ENCODE measurements at places on chromosomes 3 and 15.

DNA sequence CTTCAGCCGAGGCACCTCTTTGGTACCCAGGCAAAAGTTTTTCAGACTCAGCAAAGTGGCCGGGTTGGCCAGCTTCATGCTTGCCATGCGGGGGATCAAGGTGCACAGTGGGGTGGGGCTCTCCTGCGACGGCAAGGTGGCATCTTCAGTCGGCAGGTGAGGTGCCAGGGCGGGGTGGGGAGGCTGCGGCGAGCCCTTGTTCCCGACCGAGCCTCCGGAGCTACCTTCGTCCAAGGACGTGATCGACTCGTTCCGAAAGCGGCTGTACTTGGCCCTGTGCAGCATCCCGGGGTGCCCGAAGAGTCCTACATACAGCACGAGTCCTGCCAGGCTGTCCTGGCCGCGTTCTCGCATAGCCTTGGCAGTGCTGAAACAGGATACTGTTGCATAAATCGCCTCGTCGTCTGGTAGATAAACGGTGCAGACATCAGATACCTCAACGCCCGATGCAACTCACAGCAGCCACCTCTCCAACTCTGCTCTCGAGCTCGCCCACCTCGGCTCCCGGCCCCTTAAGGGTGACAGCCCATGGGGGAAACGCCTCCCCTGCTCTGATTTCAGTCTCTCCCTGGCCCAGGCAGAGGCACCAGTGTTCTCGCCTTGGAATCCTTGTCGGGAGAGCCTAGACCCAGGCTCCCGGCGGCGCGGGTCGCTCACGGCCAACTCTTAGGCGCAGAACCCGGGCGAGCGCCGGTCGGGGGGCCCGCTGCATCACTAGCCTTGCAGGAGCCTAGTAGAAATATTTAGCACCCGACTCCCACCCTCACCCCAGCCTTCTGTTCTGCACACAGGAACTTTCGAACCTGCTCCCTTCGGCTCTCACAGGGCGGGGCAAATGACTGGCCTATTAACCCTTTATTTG, 826 bp downstream of the SHC4 start:
- DNase-seq, result peak; percentile 45

- DNase-seq, result peak; percentile 100
Measured at GRCh38 chr15:64702816-64703631, 72.4 kb downstream of the RBPMS2 start.

DNA sequence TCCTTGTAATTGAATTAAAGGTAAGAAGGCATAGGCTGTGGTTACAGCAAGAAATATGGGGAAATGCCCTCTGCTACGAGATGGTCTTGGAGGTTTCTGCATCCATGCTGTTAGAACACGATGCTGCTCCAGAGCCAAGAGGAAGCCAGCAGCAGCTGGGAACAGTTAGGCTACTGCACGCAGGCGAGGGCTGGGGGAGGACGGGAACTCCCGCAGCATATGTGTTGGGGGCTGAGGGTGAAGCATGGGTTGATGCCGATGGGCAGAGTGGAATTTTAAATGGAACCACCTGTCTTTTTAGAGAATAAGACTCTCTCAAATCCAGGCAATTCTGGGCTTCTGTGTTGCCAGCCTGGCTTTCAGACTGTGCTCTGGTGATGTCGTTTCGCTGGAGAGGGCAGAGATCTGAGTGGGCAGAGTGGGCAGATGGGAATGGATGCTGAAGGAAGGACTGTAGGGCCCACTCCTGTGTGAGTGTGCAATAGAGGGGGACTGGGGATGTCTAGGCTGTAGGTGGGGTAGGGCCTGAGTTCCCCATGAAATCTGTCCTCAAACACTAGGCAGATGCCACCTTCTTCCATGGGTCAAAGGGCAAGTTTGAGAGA, 417.0 kb upstream of the TPM1 start:
- peak; percentile 85 for DNase-seq

DNA sequence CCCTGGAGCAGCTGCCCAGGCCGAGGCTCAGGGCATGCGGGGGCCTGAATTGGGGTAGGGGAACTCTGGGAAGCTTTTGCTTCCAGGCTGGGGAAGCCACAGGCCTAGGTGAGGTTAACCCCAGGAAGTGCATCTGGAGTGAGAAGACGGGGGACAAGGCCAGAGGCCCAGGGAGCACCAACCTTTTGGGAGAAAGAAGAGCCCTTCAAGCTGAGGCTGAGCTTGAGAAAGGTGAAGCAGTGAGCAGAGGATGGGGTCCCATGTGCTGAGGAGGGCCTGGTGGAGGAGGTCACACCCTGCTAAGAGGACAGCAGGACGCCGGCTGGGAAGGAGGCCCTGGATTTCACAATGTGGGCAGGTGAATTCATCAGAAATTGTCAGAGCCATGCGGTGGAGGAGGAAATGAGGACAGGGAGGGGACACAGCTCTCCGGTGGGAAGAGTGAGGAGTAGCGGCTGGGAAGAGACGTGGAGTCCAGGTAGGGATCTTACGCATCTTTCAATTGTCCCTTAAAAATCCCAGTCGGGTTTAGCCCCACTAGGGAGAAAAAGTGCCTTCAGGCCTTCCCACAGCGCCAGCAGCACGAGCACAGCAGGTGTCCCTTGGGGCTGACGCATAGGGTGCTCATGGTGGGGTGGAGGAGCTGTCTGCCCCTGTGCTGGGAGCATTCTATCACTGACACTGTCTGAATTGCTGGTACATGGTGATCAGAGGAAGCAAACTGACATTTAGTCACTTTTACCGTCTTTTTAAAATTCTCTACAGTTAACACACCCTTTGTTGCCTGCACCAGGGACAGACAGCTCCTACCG, 50.9 kb downstream of the HCN4 start:
- DNase-seq, result no peak

DNA sequence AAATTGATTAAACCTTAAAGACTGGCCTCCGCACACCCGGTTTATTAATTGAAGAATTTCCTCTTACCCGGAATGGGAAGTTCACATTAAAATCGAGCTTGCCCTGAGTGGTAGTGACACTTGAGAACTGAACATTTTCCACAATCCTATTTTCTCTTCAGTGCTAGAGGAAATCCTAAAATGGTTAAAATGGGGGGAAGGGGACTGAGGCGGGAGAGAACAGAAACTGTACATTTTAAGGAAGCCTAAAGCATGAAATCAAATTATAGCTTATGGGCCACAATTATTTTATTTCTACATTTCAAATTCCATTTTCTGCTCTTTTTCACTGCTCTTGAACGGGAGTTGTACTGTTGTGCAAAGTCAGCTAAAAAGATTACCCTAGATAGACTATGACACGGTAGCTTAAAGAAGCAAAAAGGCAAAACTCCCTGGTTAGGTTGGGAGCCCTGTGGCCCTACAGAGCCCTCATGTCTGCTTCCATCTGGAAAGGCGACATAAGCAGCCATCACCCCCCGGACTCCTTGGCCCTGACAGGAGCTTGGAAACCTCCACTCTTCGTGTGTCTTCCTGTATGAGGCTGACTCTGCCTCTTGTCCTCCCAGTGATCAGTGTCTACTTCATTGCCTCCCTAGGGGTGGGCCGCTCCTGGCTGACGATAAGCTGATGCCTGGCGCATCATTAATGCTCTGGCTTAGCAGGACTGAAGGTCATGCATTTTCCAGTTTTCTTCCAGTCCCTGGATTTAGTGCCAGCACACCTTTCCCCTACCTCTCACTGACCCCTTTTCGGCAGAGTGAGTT, 79.3 kb downstream of the EEFSEC start:
- no peak for DNase-seq

- DNase-seq, result no peak
Measured at GRCh38 chr3:67094774-67095173, 96.7 kb downstream of the KBTBD8 start.

DNA sequence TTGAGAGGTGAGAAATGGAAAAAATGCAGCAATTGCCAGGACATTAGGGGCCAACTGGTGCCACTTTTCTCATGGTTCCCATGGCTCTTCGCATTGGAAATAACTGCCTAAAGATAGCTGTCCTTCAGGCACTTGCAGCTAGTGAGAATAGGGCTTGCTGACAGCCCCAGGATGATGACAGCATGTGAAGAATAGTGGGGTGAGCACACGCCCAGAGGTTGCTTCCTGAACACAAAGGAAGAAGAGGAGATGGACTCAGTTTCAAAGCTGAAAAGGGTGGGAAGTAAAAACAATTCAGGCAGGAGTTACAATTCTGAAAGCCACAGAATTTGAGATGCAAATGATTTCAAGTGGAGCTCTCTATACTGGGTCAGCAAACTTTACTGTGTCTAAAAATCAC, 45.6 kb downstream of the TNFAIP8L3 start:
- DNase-seq, result no peak

DNA sequence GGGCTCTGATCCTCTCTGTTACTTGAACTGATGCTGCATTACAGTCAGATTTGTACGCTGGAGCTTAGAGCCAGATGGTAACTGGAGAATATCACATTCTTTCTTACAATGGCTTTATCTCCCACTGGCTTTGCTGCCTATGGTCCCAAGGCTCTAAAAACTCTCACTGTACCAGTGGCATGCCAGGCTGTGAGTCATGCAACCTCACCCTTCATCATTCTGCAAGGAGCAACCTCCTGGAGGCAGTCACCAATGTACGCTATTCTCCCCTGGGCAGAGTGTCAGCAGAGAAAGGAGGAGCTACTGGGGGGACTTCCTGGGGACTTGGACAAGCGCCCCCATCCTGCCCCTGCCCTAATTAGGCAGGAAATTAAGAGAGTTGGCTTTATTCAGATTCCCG, 97.9 kb upstream of the EIF1B start:
- DNase-seq, result no peak

DNA sequence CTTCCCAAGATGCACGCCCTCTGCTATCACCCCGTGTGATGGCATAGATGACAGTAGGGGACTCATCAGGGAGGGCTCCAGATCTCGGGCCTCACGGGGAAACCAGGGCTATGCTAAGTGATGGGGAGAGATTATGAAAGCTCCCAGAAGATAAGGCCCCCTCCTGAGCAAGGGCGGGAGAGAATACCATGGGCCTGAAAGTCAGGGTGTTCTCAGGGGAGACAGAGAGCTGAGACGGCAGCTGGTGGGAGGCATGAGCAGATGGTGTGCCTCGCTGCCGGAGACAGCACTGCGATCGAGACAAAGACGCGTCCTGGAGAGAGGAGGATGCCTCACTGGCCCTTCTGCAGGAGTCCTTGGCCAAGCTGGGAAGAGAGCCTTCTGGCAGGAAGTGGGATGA, 106.5 kb upstream of the ADPGK start:
- no peak for DNase-seq

DNA sequence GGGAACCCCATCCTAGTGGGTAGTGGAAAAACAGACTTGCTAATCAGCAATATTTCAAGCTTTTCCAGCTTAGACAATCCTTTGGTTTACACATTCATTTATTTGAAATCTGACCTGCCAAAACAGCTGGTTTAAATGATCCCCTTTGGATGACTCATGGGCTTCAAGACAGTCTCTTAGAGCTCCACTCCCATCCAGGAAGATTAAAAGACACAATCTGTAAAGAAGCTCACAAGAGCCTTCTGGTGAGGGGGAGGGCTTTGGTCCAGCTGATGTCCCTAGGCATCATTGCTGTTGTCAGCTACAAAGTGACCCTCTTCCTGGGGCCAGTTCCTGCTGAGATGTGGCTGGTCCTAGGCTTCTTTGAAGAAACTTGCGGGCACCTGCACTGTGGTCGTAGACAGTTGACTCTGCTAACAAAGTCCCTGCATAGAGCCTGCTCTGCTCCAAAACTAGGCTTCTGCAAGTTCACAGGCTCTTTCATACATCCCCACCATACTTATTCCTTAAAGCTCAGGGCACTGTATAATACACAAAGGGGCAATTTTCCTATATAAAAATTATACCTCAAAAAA, 73.7 kb downstream of the IGSF11 start:
- DNase-seq, result peak; percentile 29

GRCh38 chr15:80059786-80060355, 395 bp downstream of the ZFAND6 start:
- peak; percentile 88 for DNase-seq

- DNase-seq, result no peak
Measured at GRCh38 chr3:123533554-123534159, 51.2 kb downstream of the HACD2 start.

DNA sequence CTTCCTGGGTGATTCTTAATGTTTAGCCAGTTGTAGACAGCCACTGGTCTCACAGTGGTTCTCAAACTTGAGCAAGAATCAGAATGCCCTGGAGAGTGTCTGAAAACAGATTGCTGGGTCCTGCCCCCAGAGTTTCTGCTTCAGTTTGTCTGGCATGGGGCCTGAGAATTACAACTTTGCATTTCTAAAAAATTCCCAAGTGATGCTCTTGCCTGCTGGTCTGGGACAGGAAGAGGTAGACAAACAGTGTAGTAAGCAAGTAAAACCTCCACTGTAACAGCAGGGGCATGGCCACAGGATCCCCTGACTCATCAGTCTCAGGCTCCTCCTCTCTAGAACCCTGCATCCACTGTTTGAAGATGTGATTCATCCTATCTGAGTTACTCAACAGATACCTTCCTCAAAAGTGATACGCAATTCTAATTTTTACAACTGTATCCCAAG, 36.5 kb downstream of the DZIP1L start:
- peak; percentile 89 for DNase-seq

DNA sequence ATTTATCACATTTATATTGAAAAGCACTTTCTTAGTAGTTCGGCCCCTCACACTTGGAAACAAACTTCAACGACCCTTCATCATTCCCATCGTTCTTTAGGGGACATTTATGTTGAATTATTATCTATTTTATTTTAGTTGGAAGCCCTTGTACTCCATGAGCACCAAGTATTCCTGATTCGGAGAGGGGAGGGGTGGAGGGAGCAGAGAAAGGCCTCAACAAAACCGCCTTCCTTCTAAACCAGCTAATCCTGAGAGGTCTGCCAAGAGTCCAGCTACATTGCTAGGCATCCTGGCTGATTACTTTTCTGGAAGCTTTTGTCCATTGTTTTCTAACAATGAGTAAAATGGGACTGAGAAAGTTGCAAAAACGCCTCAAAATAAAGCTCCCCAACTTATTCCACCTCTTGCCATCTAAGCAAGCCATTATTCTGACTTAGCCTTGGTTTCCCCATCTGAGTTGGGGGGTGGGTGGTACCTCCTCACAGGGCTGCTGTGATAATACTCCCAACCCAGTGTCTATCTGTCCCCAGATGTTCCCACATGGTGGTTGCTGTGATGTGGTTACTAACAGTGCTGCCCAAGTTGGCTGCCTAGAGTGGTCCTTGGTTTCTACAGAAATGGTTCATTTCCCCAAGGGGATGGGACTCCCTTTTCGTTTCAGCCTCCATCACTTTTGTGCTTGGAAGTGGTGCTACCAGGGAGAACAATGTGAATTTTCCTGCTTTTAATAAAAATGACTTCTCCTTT, 1.2 kb upstream of the TMEM158 start:
- no peak for DNase-seq

DNA sequence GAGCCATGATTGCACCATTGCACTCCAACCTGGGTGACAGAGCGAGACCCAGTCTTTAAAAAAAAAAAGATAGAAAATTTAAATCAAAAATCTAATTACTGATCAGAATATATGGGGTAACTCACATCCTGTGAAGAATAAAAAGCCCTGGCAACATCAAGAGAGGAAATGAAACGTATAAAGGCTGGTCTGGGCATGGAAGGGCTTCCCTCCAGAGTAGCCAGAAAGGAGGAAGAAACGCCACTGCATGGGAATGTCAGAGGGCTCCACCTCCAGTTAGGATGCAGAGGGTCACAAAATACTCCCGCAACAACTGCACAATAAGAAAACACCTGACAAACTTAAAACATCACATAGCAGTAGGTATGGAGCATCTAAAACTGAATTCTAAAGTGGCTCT, 4.9 kb upstream of the IQCF1 start:
- DNase-seq, result no peak

- no peak for DNase-seq
Measured at GRCh38 chr15:70535071-70535954, 228.0 kb downstream of the UACA start.

Measured in GM03348 (cell line).